ENCODE measurements at places on chromosomes 13 and 19. TPM values are rescaled to one million over a fixed set of nuclear protein-coding genes. Genes with fewer than 3 reads are reported as not detected.
A peak's percentile ranks its signal among the peaks of the same experiment; 100 is the strongest.

DNA sequence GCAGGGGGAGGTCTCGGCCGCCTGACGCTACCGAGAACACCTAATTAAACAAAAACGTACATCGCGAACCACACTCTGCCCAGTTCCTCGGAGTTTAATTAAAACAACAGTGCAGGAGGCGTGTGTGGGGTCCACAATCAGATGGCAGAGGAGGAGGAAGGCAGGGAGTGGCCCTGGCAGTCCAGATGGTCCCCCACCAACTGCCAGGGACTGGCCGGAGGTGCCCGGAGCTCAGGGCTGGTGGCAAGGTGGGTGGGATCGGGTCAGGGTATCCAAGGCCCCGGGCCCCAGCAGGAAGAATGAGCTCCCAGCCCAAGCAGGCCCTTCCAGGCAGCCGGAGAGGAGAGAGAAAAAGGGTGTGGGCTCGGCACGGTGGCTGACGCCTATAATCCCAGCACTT lies 71.3 kb downstream of the PTPRS start:
- no peak for DNase-seq
- H3K36me3 ChIP-seq = peaks cover 4% of the 10 kb centered on the region
- peaks cover 12% of the 10 kb centered on the region for H3K27me3 ChIP-seq
- H3K4me1 ChIP-seq = peaks cover 10% of the 10 kb centered on the region
- no peak overlapping the region for H3K4me3 ChIP-seq
- peak overlapping the region; percentile 38 for H3K27ac ChIP-seq

The B9D2 gene
- total RNA-seq = 7.6 TPM

GRCh38 chr13:112062571-112063570 lies 4.1 kb upstream of the SOX1 start:
- peaks cover 6% of the 10 kb centered on the region for H3K4me1 ChIP-seq
- H3K27ac ChIP-seq = no peak overlapping the region
- peak overlapping the region; percentile 82 for H3K4me3 ChIP-seq
- DNase-seq = peak; percentile 85

DNA sequence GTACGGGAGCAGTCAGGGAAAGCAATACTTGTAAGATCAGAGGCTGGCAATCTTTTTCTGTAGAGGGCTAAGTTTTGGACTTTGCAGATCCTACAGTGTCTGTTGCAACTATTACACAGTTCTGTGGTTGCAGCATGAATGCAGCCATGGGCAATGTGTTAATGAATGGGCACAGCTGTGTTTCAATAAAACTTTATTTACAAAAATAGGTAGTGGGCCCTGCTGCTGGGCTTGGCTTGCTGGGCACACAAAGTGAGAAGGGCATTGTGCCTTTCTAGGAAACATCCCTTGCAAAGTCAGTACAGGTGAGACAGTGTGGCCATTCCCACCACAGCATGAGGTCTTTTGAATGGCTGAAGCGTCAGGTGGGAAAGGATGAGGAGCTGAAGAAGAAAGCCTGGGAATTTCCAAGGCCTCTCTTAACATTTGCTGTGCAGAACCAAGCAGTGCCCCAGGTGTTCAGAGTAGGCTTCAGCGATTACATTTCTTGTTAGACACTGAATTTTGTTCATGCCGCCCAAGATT lies 9.1 kb downstream of the KL start:
- H3K27me3 ChIP-seq = peaks cover 2% of the 10 kb centered on the region
- no peak overlapping the region for H3K4me3 ChIP-seq
- no peak overlapping the region for H3K27ac ChIP-seq
- H3K4me1 ChIP-seq = no peaks in the 10 kb centered on the region

The NFIC gene
- 2.0 TPM for total RNA-seq

DNA sequence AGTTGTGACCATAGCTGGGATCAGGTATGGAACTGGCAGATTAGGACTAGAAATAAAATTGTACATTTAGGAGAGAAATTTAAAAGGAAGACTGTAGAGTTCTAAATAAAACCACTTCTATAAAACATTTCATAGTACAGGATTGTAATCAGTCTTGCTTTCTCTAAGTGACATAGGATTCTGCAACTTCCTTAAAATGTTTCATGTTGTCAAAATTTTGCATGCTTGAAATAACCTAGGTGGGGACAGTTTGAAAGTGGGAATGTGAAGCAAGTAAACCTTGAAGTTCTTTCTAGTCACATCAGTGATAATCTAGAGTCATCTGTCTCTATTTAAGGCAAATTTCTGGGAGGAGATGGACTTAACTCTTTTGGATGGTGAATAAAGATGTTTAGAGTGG lies 6.7 kb downstream of the TM9SF2 start:
- peaks cover 3% of the 10 kb centered on the region for H3K27me3 ChIP-seq
- no peak for DNase-seq
- H3K27ac ChIP-seq = no peak overlapping the region
- H3K4me3 ChIP-seq = no peak overlapping the region
- H3K36me3 ChIP-seq = peaks cover 22% of the 10 kb centered on the region

DNA sequence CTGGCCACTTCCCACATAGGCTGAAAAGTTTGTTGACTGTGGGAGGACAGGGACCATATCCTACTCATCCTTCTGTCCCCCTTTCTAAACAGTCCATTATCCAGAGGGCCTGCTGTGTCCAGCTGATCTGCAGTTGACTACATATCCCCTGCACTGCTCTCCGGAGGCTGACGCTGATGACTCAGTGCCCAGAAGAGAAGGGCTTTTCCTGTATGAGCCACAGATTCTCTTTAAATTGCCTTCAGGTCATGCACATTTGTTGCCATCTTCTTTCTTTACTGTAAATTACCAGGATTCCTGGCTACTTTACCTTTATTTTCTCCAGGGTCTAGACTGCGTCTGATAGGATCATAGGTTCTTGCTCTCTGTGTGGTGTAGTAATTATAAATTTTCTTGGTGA lies 125.2 kb downstream of the LACC1 start:
- H3K27me3 ChIP-seq = no peaks in the 10 kb centered on the region
- H3K4me3 ChIP-seq = no peak overlapping the region
- no peak for DNase-seq
- peaks cover 2% of the 10 kb centered on the region for H3K4me1 ChIP-seq

DNA sequence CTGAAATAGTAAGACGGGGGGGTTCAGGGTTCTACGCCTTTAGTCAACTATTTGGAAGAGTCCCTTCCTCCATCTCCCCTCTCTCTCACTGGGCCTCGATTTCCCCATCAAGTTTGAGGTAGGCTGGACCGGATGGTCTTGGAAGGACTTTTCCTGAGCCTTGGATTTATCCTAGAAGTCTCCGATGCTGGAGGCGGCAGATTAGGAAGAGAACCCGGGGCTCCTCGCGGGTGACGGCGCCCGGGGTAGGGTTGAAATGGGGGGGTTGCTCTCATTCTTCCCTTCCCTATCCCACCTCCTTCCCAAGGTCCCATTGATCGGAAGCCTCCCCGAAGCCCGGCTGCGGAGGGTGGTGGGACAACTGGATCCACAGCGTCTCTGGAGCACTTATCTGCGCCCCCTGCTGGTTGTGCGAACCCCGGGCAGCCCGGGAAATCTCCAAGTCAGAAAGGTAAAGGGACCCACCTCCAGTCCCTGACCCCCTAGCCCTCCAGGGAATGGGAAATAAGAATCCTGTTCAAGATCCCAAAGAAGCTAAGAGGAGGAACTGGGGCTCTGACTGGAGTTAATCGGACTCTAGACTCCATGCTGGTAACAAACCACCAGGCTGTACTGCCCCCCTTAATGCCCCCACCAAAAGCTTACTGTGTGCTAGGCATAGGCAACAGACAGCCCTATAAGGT lies 781 bp downstream of the QPCTL start:
- H3K36me3 ChIP-seq = no peaks in the 10 kb centered on the region
- H3K4me3 ChIP-seq = peak overlapping the region; percentile 99
- H3K4me1 ChIP-seq = peaks cover 2% of the 10 kb centered on the region

DNA sequence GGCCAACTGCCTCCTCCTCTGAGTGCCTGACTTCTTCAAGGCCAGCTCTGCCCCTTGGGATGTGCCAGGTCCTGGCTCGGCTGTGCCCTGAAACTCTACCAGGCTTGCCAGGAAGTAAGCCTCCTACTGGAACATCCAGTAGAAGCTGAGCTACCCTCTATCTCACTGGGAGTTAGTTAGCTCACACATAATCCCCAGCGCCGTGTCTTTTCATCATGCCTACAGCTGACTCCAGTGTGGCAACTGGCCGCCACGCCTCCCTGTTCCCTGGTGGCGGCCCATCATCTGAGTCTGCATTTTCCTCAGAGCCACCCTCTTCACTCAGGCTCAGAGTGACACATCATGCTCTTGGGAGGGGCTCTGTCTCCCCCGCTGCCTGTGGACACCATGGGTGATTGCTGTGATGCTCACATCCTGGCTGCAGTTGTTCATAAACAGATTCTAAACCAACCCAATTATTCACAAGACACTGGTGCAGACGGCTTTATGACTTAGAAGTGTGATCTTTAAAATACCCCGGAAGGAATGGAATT lies 131.9 kb upstream of the IRS2 start:
- H3K27me3 ChIP-seq = no peaks in the 10 kb centered on the region
- H3K27ac ChIP-seq = no peak overlapping the region

DNA sequence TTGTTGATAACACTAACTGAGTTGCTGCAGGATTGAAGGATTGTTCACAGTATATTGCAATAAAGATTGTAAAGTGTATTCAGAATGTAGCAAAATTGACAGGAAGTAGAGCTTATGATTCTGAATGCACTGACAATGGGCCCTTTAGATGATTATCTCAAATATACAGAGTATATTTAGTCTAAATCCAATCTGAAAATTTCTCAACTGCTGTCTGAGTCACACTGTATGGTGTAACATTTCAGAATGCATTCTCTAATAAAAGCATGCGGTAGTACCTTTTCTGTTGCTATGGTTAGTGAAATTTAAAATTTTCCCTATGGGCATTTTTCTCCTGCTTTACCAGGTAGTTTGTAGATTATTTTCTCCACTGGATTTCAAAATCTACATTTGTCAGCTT lies 365.2 kb downstream of the PCDH17 start:
- no peak overlapping the region for H3K27ac ChIP-seq
- H3K4me1 ChIP-seq = no peaks in the 10 kb centered on the region
- no peak for DNase-seq
- H3K36me3 ChIP-seq = peaks cover 4% of the 10 kb centered on the region
- peaks cover 1% of the 10 kb centered on the region for H3K27me3 ChIP-seq
- H3K4me3 ChIP-seq = no peak overlapping the region

- peak overlapping the region; percentile 99 for H3K4me3 ChIP-seq
- no peaks in the 10 kb centered on the region for H3K4me1 ChIP-seq
- DNase-seq = peak; percentile 69
- peak overlapping the region; percentile 98 for H3K27ac ChIP-seq
These were observed 610 bp downstream of the ZNF791 start for GRCh38 chr19:12611361-12611699.

- H3K4me1 ChIP-seq = peaks cover 5% of the 10 kb centered on the region
- H3K27ac ChIP-seq = peak overlapping the region; percentile 96
- peak; percentile 97 for DNase-seq
- H3K27me3 ChIP-seq = peaks cover 4% of the 10 kb centered on the region
- H3K4me3 ChIP-seq = peak overlapping the region; percentile 88
These were observed 13.6 kb upstream of the ICAM3 start for GRCh38 chr19:10352764-10353671.

DNA sequence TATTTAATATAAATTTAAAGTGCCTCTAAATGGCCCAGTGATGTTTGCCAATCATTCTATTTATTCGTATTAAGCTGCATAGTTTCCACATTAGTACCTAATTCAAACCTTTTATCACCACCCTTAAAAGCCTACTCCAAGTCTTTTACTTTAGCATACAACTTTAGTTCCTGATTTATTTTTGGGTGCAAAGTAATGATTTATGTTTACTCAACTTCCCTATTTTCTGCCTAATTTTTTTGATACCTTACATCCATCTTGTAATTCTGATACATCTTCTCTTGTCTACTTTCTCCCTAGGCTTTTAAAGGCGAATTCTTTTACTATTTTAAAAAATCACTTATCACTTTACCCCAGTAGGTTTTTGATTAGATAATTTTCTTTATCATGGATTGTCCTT lies 2651.1 kb upstream of the PCDH20 start:
- H3K4me3 ChIP-seq = no peak overlapping the region
- no peaks in the 10 kb centered on the region for H3K27me3 ChIP-seq
- H3K4me1 ChIP-seq = no peaks in the 10 kb centered on the region
- H3K36me3 ChIP-seq = no peaks in the 10 kb centered on the region

DNA sequence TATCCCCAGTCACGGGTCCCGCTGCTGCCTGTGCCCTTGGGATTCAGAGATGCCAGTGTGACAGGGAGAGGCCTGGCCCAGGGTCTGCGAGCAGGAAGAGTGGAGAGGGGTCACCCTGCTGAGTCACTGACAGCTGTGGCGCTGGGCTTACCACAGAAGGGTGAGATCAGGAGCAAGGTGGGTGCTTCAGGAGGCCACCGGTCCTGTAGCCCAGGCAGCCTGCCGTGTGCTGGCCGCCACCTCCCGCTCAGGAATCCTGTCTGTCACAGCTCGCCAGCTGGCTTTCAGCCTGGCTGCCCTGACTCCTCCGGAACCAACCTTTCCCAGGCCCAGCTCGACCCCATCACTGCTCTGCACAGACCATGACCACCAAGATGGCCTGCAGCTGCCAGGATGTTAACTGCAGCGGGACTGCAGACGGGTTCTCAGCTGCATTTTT lies 25.3 kb downstream of the NAXD start:
- DNase-seq = no peak
- H3K36me3 ChIP-seq = peaks cover 13% of the 10 kb centered on the region
- peak overlapping the region; percentile 34 for H3K4me3 ChIP-seq
- H3K27me3 ChIP-seq = peaks cover 10% of the 10 kb centered on the region
